ENCODE measurements at places on chromosomes 2 and 18.

DNA sequence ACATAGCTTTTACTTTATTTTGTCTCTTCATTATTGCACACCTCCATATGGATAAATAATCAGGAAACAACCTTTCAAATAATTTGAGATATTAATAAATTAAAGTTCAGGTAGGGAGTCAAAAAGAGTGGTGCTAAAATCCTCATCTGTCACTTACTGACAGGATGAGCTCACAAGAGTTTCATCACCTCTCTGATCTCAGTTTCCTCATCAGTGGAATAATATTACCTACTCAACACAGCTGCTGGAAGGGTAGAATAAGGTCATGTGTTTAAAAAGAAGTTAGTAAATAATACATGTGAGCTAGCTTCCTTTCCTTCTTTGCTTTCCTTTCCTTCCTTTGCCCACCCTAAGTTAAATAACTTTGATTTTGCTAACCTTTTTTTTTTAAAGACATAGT lies 61.9 kb downstream of the RDH14 start:
- no peak for DNase-seq

- no peak for DNase-seq
Measured at GRCh38 chr2:102114290-102114721, 28.2 kb upstream of the IL1R1 start.

- no peak for DNase-seq
Measured at GRCh38 chr2:29837925-29838324, 83.5 kb downstream of the ALK start.

DNA sequence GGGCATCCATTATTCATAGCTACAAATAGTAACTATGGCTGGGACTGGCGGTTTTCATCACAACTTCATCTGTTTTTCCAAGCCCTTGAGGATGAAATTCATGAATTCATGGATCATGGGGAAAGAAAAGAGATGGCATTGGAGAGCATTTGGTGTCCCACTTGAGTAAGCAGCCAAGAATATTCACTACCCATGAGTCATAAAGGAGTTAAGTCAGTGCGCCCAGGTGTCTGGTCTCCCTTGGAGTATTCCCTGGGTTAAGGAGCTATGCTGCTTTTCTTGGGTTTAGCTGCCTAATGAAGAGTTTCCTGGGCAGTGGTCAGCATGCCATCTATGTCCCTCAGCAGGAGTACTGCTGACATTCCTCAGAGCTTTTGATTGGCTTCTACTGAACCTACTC lies 21.3 kb upstream of the LDAH start:
- no peak for DNase-seq

DNA sequence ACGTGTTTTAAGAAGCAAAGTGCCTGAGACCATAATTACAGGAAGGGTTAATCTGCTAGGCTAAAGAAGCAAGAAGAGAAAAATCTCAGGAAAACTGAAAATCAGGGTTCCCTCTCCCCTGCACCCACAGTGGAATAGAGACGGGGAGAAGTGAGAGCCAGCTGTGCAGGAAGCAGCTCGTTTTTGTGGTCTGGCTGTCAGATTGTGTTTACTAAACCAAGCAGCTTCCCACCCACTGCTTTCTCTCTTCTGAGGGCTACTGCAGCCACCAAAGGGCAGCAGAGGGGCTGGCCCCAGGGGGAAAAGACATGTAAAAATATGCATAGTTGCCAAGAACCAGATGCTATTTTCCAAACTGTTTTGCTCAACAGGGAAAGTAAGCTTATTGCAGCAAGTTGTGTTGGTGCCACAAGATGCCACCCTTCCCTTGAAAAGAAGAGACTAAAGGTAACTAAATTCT lies 72.6 kb upstream of the THUMPD2 start:
- no peak for DNase-seq
